ENCODE measurements at places on chromosomes 1 and 21.

- no peak for DNase-seq
Measured at GRCh38 chr1:58881471-58881994, 97.7 kb upstream of the JUN start.

- DNase-seq: no peak
Measured at GRCh38 chr1:59682396-59683080, 132.2 kb upstream of the HOOK1 start.

DNA sequence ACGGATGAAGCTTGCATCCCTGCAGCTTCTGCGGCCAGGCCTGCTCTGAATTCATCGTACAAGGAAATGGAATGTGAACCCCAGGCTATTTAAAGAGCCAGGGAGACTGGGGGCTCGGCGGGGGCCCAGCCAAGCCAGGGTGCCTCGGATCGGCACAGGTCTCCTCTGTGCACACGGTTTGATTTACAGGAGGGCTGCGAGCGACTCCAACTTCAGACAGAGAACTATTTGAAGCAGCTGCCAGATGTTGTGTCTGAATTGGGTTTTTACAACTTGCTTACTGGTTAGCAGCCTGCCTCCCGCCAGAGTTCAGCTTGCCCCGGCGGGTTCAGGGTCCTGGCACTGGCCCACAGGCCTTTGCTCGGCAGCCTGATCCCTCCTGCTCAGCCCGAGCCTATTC is 83.2 kb downstream of the SPSB1 start:
- no peak for DNase-seq

DNA sequence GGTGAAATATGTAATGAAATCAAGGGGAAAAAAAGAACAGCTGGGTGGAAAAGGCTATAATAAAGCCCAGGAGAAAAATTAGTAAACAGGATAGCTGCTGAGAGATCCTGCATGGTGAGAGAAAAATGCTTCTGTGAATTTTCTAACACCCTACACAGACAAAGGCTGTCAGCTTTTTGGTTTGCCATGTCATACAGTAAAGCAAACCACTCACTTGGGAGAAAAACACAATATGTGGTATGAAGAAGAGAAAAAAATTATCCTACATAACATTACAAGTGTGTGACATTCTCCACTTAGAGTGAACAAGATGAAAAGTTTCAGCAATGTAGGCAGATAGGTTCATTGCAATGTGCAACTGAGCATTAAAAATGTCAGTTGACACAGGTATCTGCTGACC is 133.6 kb downstream of the PLPPR4 start:
- DNase-seq: no peak

GRCh38 chr1:76247261-76247852 is 172.8 kb downstream of the ST6GALNAC3 start:
- DNase-seq: no peak

DNA sequence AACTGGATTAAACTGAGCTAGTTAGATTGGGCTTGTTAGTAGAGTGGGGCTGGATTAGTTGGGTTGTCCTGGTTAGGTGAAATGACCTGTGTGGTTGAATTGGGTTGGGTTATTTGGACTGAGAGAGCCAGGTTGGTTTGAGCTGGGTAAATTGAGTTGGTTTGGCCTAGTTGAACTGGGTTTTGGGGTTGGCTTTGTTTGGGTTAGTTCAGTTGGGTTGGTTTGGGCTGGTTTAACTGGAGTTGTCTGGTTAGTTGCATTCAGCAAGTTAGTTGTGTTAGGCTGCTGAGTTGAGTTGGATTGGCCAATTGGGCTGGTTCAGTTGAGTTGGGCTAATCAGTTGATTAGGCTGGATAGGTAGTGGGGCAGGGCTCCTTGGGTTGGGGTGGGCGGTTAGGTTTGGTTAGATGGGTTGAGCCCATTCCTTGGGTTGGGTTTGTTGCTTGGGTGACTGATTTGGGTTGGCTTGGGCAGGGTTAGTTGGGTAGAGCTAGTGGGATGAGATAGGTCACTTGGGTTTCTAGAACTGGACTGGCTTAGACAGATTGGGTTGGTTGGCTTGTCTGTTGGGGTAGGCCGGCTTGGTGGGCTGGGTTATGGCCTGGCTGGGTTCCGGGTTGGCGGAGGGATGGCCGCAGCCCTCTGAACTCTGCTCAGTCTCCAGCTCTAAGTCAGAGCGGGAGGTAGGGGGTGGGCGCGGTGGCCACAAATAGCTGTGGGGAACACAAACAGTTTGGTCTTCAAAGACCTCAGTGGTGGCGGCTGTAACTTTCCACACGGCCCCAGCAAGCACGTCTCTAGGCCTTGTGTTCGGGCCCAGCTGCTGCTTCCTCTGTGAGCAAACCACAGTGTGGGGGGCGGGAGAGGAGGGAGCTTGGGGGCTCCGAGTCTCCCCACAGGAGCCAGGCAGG is 67.2 kb upstream of the RUNX3 start:
- DNase-seq: peak; percentile 85

- no peak for DNase-seq
Measured at GRCh38 chr21:38775733-38776132, 30.0 kb upstream of the ETS2 start.

All from CD8-positive, alpha-beta memory T cell (primary cell).